ENCODE measurements at places on chromosomes 2 and 18. TPM values are rescaled to one million over a fixed set of nuclear protein-coding genes. Genes with fewer than 3 reads are reported as not detected.

The ALPG gene
- total RNA-seq: not detected

The ANKRD29 gene
- total RNA-seq: 1.8 TPM

The ELP2 gene
- 47.9 TPM for total RNA-seq

The ABCA12 gene
- total RNA-seq: not detected

The GPR17 gene
- 0.84 TPM for total RNA-seq

The CNGA3 gene
- total RNA-seq: not detected

The UGT1A6 gene
- total RNA-seq: not detected

The NAGK gene
- total RNA-seq: 97.0 TPM

The LBH gene
- total RNA-seq: 6.4 TPM

The ABCG8 gene
- total RNA-seq: not detected

The LOXL3 gene
- total RNA-seq: 93.6 TPM

The KCNIP3 gene
- 4.1 TPM for total RNA-seq

The IL1RL2 gene
- total RNA-seq: 0.39 TPM

The PRKAG3 gene
- total RNA-seq: not detected

The FAP gene
- total RNA-seq: 142 TPM

The SNRPD1 gene
- total RNA-seq: 30.6 TPM

The PSMA8 gene
- total RNA-seq: not detected

The OR6B2 gene
- not detected for total RNA-seq

The SEMA4F gene
- total RNA-seq: 7.1 TPM

The IL37 gene
- total RNA-seq: 0.36 TPM

The ABCB11 gene
- not detected for total RNA-seq

The PNPT1 gene
- 36.1 TPM for total RNA-seq

The TOGARAM2 gene
- total RNA-seq: not detected

The REG3G gene
- total RNA-seq: not detected

The RAD51AP2 gene
- not detected for total RNA-seq

The FRZB gene
- total RNA-seq: 0.98 TPM

The RTN4 gene
- 194 TPM for total RNA-seq

The NEU2 gene
- total RNA-seq: not detected

The CERKL gene
- not detected for total RNA-seq

The SIX3 gene
- not detected for total RNA-seq

The RFX8 gene
- total RNA-seq: 10.8 TPM

The APCDD1 gene
- total RNA-seq: 4.7 TPM

The CABLES1 gene
- total RNA-seq: 0.88 TPM

The PPP1R1C gene
- total RNA-seq: 4.2 TPM

The GNLY gene
- total RNA-seq: not detected

Measured in RPMI7951 (cell line).